ENCODE measurements at places on chromosomes 1 and 21.

- no peak for DNase-seq
These were observed 28.2 kb downstream of the ATP8B2 start for GRCh38 chr1:154353460-154353904.

DNA sequence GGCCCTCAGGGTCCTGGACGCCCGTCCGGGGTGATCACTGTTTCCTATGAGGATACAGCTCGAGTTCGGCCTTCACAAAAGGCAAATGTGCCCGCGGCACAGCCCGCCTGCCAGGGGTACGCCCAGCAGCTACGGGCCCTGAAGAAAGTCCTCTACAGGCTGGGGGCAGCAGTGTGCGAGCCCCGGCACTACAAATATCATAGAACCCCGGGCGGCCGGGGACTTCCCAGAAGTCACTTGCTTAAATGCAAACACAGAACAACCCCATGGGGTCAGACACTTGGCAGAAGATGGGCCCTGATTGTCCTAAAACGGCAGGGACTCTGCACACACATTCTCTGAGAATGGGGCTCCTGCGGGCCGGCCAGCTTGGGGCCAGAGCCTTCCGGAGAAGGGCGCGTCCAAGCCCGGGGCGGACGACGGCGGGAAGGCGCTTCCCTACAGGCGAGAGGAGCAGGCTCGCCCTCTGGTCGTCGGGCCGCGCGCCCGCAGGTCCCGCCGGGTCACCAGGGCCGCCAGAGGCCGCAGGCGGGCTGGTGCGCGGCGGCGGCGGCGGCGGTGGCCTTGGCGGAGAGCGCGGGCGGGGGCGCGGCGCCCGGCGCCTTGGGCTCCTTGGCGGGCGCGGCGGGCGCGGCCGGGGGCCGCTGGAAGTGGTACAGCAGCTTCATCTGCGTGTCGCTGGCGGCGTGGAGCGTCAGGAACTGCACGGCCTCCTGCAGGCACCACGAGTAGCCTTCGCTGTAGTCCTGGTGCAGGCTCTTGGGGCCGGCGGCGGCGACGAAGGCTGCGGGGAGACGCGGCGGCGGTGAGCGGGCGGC lies 888 bp downstream of the HES5 start:
- DNase-seq = peak; percentile 34

GRCh38 chr1:20083178-20083944 lies 13.4 kb downstream of the PLA2G5 start:
- DNase-seq = no peak

- DNase-seq = no peak
These were observed 38.7 kb downstream of the MIA3 start for GRCh38 chr1:222656391-222657155.

DNA sequence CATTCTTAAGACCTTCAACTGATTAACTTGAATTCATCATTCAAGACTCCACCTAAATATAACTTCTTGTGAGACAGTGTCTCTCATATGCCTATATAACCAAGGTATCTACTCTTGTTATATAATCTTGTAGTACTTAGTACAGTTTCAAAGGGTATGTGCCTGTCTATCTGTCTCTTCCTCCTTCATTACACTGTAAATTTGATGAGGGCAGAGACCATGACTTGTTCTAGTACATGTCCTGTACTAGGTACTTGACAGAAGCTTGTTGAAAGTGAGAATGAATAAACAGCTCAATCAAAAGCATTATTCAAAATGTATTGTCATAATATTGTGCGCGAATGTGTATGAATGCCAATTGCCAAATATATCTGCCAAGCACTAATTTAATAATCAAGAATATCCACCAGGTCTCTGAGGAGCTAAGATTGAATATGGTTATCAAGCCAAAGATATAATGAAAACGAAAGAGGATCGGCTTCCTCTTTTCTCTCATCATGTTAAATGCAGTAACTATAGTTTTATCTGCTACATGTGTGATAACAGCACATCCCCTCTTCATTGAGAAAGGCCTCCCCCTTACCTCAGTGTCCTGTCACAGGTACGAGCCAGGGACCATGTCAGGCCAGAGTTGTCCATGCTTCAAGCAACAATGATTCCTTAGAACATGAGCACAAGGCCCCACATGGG lies 117.3 kb downstream of the UCHL5 start:
- DNase-seq = no peak

DNA sequence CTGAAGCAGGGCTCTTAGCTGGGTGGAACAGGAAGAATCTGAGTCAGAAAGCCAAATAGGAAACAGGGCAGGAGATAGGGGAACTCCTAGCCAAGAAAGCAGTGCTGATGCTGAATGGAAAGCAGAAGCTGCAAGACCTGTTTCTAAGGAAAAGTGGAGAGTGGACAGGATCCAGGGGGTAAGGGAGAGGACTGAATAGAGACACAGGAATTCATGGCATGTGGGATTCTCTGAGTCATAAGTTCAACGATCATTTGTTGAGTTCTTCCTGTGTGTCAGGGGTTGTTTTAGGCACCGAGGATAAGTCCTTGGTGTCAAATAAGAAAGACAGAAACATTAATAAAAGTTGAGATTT lies 153.8 kb upstream of the FGGY start:
- no peak for DNase-seq

DNA sequence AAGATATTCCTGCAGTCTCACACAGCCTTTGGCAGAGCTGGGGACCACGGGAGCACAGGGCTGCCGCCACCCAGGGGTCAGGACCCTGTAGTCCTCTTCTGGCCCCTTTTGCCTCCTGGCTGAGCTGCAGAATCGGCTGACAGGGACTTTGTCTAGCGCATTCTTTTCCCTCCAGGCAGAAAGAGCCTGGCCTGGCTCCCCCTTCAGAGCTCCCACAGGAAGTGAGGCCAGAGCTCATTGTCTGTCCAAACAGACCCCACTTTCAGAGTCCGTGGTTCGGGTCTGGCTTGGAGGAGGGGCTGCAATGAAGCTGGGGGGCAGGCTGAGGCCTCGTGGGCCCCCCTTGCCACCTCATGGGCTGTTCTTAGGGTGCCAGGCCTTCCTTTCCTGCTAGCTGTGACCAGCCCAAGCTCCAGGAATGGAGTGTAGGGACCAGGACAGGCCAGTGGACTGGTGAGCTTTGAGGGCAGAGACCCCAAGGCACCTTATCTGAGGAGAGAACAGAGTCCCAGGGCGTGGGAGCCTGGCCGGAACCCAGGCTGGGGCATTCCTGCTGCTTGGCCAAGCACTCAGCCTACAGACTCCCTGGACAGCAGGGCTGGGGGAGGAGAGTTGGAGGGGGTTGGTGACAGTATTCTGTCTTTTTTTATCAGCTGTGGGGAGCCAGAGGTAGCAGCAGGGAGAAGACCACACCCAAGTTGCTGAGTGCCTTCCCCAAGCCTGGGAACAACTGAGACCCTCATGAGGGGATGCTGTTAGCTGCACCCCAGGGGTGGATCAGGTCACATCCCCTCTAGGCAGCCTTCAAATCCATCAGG lies 4.7 kb downstream of the CELSR2 start:
- no peak for DNase-seq

DNA sequence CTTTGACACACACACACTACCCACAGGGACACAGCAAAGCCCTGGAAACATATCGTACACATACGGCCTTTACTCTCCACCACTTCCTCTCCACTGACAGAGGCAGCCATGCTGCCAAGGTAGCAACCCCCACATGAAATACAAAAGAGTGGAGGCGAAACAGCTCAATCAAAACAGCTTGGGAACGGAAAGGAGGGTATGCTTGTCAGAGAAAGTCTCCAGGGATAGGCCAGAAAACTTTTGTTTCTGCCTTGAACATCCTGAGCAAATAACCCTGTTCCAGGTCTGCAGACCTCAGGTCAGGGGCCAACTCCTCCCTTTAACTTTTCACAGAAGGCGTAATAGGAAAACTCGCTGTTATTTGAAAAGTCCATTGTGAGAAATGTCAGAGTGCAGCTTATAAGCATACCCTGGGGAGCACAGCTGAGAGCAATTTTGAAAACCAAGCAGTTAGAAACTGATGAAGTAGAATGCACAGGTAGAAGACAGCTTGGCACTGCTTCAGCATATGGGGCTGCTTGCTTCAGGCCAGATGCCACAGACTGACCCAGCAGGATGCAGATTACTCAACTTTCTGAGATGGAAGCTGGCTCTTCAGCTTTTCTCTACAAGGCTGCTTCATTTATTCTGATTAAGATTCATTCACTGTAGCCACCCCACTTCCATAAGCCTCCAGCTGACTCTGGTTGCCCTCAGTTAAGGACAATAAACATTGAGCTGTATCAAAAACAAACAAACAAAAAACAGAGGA lies 18.0 kb downstream of the KIAA0319L start:
- no peak for DNase-seq

DNA sequence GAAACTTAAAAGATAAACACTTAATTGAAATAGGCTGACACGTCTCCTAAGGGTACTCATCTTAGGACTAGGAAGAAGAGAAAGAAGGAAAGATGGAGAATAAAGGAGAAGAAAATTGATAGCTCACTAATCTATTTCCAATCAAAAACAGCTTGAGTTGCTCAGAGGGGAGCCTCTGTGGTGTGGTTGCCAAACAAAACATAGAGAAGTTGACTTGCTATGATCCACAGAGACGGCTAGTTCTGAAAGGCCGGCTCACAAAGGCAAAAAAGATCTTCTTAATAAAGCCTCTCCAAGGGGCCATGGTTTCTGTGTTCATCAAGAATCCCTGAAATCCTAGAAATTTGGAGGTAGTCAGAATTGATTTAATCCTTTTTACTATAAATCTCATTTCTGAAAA lies 644.1 kb downstream of the LMO4 start:
- no peak for DNase-seq

DNA sequence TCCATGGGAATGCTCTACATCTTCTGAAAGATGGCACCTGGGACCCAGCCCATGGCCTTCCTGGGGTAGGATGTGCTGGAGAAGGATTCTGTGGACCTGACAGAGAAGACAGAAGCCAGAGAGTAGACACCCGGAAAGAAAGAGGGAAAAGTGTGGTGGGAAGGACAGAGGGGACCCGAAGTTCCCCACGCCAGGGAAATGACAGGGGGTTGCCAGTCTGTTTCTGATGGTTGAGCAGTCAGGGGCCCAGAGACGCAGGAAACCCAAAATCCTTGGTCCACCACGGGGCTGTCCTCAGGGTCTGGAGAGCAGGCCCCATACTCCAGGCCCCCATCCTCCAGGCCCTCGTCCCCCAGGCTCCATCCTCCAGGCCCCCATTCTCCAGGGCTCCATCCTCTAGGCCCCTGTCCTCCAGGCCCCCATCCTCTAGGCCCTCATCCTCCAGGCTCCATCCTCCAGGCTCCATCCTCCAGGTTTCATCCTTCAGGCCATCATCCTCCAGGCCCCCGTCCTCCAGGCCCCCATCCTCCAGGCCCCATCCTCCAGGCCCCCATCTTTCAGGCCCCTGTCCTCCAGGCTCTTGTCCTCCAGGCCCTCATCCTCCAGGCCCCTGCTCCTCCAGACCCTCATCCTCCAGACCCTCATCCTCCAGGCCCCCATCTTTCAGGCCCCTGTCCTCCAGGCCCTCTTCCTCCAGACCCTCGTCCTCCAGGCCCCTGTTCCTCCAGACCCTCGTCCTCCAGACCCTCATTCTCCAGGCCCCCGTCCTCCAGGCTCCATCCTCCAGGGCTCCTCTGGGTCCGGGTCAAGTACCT lies 1.0 kb upstream of the TFF2 start:
- no peak for DNase-seq

- DNase-seq = no peak
These were observed 81.2 kb downstream of the KCNN3 start for GRCh38 chr1:154788886-154789285.

DNA sequence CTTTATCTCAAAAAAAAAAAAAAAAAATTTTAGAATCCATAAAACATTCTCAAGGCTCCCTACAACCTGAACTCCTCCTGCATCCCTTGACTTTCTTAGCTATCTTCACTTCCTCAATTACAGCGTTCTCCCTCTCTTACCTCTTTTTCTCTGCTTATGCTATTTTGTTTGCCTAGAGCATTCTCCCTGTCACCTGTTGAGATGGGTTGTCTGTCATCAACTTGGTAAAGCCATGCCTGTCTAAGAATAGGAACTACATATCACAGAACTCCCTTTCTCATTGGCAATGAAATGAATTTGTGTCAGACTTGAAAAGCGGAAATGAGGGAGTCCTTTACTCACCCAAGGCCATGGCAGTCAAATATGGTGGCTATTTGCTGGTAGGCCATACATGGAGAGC lies 129.6 kb upstream of the CACHD1 start:
- DNase-seq = no peak

DNA sequence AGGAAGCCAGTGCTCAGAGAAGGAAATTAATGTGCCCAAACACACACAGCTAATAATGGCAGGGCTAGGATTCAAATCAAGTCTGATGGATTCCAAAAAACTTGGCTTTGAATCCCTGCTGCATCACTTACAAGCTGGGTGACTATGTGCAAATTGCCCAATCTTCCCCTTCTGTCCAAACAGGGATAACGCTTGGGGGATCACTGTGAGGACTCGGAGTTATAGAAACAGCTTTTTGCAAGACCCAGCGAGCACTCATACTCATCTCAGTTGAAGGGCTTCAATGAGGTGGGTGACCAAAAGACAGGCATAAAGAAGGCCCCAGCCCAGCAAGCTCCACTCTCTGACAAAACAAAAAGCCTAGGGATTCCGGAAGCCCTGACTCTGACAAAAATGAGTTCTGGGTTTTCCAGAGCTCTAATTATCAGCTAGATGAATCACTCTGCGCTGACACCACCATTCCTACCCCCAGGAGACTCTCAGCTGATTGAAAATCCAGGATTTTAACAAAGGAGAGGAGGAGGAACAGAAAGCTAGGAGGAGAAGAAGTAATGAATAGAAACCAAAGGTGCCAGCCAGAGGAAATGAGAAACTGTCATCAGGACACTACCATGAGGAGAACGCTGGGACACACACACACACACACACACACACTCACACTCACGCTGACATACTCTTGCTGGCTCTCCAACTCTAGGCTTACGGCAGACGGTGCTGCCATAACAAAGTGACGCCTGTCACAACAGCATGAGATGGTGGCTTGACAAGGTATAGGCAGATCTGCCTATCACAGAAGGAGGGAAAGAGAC lies 1.6 kb upstream of the STK40 start:
- no peak for DNase-seq

- DNase-seq = no peak
These were observed 40.1 kb upstream of the PUM1 start for GRCh38 chr1:31105646-31106045.

DNA sequence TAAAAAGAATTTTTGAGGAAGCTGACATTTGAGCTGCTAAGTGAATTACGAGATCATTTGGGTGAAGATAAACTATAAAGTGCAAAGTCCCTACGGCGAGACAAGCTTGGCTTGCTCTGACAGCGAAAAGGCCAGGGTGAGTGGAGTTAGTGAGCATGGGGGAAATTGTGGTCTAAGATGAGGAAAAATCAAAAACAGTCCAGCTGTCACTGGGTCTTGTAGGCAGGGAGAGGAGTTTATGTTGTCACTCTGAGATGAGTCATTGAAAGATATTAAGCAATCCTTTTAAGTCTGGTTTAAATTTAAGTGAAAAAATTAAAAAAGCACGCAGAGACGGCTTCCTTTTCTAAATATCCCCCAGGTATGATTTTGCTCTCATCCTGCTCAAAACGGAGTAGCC lies 601.9 kb downstream of the MRPL39 start:
- no peak for DNase-seq
